Small intestine (tissue), 16 donors: ENCODE measurements at places on chromosomes 1 and 21. TPM values are rescaled to one million over a fixed set of nuclear protein-coding genes. Genes with fewer than 3 reads are reported as not detected.

CELF3 gene
- polyA plus RNA-seq, result 1.6 TPM

JTB gene
- 139 TPM for polyA plus RNA-seq

KIF26B gene
- polyA plus RNA-seq, result 0.27 TPM

GRCh38 chr1:221992427-221992826 is 250.5 kb upstream of the DUSP10 start:
- H3K4me3 ChIP-seq, result no peak overlapping the region
- H3K27me3 ChIP-seq, result no peaks in the 10 kb centered on the region
- H3K27ac ChIP-seq, result no peak overlapping the region
- no peaks in the 10 kb centered on the region for H3K36me3 ChIP-seq

GRCh38 chr1:32816676-32817158 is 441 bp downstream of the YARS1 start:
- DNase-seq, result peak; percentile 40
- H3K4me3 ChIP-seq, result peak overlapping the region; percentile 84
- H3K27ac ChIP-seq, result peak overlapping the region; percentile 95
- H3K4me1 ChIP-seq, result peaks cover 12% of the 10 kb centered on the region

- no peak overlapping the region for H3K27ac ChIP-seq
- no peak for DNase-seq
- H3K27me3 ChIP-seq, result no peaks in the 10 kb centered on the region
- H3K36me3 ChIP-seq, result no peaks in the 10 kb centered on the region
- H3K4me1 ChIP-seq, result no peaks in the 10 kb centered on the region
- H3K4me3 ChIP-seq, result no peak overlapping the region
Observed at GRCh38 chr1:174134003-174134659, 25.2 kb upstream of the RABGAP1L start.

DNA sequence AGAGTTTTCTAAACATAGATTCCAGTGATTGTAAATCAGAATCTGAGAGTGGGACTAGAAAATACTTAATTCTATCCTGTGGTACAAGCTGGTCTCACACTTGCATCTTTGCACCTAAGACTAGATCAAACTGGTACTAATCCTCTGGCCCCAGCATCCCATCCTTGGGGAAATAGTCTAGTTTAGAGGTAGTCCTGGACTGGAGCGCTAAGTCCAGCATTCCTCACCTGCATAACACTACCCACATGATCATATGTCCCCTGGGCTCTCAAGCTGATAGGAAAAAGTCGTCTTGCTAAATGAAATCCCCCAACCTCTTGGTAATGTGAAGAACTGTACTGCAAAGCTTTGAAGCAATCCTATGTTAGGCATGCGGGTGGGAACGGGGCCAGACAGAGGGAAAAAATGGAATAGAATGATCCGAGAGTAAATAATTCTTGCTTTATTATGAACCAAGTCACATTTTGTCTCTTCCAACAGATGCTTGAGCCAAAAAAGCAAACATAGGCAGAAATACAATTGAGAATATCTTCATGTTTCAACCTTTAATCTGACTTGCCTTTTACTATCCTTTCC is 4.8 kb downstream of the COX20 start:
- H3K27me3 ChIP-seq, result no peaks in the 10 kb centered on the region
- peaks cover 22% of the 10 kb centered on the region for H3K4me1 ChIP-seq
- H3K36me3 ChIP-seq, result peaks cover 13% of the 10 kb centered on the region
- DNase-seq, result no peak
- no peak overlapping the region for H3K4me3 ChIP-seq
